ENCODE measurements at places on chromosomes 3 and 15. TPM values are rescaled to one million over a fixed set of nuclear protein-coding genes. Genes with fewer than 3 reads are reported as not detected.

ITPKA gene
- 1.2 TPM for total RNA-seq

PEX5L gene
- 39.6 TPM for total RNA-seq

FEZF2 gene
- total RNA-seq, result not detected

ACKR4 gene
- total RNA-seq, result 1.1 TPM
